ENCODE measurements at places on chromosomes 4 and X.

GRCh38 chrX:133847340-133847994 lies 137.9 kb downstream of the GPC3 start:
- no peak for DNase-seq

DNA sequence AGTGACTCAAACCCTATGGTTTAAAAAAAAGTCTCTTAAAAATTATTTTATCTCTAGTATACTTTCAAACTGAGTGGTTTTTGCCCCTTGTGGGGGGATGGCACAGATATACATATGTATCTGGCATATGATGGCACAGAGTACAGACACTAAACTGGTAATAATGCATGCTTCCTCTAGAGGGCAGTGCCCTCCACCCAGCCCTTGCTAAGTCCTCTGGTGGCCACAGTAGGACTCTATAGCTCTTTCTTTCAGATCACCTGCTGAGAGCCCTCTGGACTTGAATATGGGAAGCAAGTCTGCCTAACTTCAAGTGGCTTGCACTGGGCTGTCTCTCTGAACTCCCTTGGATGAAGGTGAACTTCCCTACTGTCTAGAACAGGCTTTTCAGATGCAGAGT lies 66.3 kb downstream of the TSPAN7 start:
- DNase-seq = no peak

DNA sequence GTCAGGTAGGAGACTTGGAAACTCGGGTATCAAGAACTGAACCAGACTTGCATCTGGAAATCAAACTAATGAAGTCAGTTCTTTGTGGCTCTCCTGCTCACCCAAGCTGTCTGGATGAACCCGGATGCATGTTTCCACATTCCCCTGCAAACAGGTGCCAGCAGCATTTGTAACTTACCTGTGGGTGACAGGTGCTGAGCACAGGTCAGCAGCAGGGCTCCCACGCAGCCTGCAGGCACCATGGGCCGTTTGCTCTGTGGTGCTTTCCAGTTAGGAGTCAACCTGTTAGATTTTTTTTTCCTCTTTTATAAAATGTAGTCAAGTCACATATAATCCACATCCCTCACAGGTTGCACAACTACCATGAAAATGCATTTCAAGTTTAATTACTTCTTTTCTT lies 385.6 kb upstream of the ADGRL3 start:
- DNase-seq = no peak

GRCh38 chrX:39653691-39654090 lies 444.1 kb downstream of the BCOR start:
- no peak for DNase-seq

- no peak for DNase-seq
Measured at GRCh38 chr4:117421706-117422105, 336.3 kb upstream of the TRAM1L1 start.

GRCh38 chr4:124199755-124200154 lies 512.8 kb downstream of the ANKRD50 start:
- no peak for DNase-seq

DNA sequence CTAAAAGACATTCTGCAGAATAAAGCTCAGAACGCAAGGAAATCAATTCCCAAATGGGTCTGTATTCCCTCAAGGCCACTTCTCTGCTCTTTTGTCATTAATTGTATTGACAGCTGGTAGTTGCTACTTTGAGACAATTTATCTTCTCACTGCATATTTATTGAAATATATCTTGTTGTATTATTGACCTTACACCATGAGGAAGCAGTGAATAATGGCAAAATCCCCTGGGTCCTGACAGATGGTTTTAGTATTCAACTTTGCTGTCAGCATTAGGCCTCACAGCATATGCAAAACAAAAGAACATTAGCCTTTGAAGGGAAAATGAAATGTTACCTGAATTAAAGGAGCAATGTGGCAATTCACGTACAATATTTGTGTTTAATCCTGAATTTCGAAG lies 406.1 kb upstream of the TRAM1L1 start:
- DNase-seq = no peak

DNA sequence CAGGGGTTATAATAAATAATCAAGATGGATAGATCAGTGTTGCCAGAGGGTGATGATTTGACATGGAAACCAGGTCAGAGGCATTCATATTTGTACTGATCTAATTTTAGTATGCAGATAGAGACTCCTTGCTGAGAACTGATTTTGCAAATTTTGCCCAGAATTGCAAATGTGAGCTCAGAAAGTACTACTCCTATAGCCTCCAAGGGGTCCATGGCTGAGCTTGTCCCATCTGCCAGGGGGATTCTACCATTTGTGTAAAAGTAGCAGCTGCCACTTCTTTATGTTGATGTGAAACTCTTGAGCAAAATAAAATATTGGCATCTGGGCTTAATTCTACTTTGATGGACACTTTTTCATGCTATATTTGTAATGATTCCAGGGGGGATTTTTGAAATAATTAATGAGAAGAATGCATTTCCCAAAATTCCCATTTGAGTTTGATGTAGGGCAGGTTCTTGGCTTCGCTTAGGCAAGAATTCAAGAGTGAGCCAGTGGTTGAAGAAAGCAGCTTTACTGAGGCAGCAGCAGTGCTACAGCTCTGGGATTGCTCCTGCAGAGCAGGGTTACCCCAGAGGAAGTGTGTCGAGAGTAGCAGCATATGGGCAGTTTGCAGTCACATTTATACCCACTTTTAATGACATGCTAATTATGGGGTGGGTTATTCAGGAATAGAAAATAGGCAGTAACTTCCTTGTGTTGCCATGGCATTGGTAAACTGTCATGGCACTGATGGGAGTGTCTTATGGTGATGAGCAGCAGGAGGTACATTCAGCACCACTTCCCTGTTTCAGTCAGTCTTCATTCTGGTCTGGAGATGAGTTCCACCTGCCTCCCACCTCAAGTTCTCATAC lies 38.7 kb upstream of the DCLK2 start:
- no peak for DNase-seq

- peak; percentile 44 for DNase-seq
Measured at GRCh38 chr4:16140879-16141249, 57.0 kb upstream of the PROM1 start.

- no peak for DNase-seq
Measured at GRCh38 chr4:176377780-176378179, 58.0 kb downstream of the SPCS3 start.

- no peak for DNase-seq
Measured at GRCh38 chr4:33998291-33998690, 2246.0 kb downstream of the ARAP2 start.

DNA sequence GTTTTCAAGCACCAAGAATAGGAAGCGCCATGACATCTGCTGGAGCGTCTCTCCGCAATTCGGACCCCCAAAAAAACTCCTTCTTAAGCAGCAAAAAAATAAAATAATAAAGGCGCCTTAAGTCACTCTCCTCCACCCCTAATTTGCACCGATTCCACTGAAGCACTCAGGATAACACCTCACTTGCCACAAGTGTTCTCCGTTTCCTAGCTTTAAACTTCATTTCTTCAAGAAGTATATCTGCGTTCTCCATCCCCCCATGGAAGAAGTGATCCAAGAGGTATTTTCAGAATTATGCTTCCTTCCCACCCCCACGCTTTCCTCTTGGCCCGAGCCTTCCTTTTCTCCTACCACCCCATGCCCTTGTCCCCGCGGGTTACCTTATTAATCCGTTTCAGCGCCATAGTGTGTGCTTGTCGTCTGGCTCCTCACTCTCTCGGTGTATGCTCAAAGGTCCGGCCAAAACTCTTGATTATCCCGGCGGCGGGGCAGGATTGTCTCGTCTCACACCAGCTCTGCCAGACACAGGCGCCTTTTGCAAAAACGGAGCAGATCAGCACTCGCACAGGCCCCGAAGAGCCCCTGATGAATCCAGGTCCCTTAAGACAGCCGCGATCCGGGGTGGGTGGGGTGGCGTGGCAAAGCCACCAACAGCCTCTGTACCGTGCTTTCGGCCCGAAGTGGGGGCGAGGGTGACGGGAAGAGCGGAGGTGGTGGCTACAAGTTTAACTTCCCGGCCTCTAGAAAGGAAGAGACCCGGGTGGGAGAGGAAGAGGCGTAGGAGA lies 1.1 kb downstream of the UBE2D3 start:
- no peak for DNase-seq

- DNase-seq = no peak
Measured at GRCh38 chr4:42703813-42704212, 46.9 kb upstream of the ATP8A1 start.

GRCh38 chr4:8771258-8771590 lies 100.4 kb downstream of the HMX1 start:
- DNase-seq = no peak

DNA sequence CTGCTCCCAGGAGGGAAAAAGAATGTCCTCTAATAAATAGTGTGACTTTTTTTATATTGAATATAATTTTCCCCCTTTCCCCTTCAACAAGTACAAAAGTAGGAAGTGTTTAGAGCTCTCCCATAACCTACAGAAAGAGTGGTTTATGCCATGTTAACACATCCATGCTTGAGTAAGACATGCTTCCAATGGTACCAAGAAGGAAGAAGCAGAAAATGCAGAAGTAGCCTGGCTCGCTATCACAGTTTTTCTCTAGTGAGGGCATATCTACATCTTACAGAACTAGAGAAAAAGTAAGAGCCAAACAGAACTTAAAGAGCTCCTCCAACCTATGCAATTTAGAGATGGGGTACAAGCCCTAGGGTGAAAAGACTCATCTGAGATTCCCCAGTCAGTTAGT lies 82.5 kb downstream of the ARHGEF9 start:
- no peak for DNase-seq

GRCh38 chrX:17737986-17738713 lies 857 bp downstream of the SCML1 start:
- no peak for DNase-seq

DNA sequence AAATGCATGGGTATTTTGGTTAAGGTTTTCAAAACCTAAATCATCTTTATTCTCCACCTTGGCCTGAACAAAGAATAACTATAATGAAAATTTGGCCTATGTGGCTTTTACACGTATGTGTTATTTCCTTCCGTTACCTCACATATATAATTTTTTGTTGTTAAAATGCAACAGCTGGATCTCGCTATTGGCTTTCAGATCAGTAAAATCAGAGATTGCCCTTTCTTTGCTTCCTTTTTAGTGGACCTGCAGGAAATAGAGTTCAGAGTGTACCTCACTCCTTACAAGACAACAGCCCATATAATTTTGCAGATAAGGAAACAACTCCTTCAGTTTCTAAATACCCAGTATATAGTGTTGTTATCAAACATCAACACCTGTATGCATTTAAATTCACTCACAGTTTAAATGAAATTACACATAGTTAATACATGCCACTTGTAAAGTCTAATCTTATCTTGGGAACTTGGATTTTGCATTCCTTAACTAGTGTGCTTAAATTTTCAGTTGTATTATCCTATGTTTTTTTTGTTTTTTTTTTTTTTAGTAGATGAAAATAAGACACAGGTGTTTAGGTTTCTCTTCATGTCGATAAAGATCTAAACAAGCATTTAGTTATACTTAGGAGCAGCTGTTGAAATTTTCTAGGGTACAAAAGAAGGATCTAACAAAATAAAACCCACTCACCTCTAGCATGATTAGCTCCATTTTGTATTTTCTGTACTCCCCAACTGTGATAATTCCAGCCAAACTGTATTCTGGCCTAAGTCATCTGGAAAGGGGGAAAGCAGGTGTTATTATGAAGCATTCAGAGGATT lies 96.2 kb upstream of the SPRY1 start:
- DNase-seq = no peak

GRCh38 chrX:115579327-115579726 lies 18.4 kb downstream of the PLS3 start:
- no peak for DNase-seq

- DNase-seq = no peak
Measured at GRCh38 chr4:17633600-17633999, 19.2 kb downstream of the MED28 start.

DNA sequence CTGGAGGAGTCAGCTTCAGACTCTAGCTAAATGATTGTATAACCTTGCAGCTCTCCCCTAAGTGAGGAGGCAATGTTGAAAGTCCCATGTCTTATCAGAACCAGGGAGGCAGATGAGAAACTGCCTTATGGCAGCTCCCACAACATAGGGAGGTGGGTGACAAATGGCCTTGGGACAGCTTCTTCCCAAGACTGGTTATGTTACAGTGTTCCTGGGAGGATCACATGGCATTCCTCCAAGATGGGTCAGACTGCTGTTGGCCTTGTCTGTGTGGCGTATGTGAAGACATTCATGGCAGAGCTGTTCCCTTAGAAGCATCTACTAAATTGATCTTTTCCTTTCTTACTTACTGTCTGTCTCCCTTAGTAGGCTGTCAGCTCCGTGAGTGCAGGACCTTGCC lies 42.0 kb downstream of the HPRT1 start:
- DNase-seq = no peak

- DNase-seq = no peak
Measured at GRCh38 chr4:174523025-174523693, 871 bp upstream of the HPGD start.

DNA sequence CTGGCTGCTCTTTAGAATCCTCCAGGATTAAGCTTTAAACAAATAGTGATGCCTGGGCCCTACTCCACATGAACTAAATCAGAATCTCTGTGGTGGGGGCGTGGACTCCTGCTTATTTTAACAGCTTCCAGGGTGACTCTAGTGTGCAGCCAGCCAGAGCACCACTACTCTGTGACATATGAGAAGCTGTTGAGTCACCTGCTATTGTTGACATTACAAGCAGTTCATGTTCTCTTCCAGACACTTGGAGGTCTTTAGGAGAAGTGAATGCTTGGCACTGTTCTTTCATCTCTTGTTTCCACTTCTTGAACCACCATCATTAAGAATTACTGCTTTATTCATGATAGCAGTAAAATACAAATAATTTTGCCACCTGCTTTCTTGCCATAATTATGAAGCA lies 426 bp upstream of the C4orf51 start:
- peak; percentile 15 for DNase-seq

GRCh38 chr4:84916227-84916626 lies 50.3 kb downstream of the WDFY3 start:
- no peak for DNase-seq

DNA sequence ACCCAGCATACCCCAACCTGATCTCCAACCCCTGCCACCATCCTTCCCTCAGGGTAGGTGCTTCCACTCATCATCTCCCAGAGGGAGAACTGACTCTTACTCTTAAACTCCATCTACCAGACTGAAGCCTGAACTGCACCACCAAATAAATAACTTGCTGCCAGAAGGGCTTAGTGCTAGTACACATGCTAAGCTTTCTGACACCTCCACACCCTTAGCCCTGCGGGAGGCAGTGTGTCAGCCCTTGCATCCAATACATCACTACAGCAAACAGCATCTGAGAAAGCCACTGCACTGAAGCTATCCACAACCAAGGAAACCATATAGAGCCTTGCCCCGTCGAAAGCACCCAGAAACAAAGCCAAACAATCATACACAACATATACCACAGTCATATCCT lies 68.6 kb upstream of the MCF2 start:
- DNase-seq = no peak

Data from right renal pelvis (tissue), 4 donors.